CD4-positive, alpha-beta T cell treated with Interleukin-15 for 1 hour (primary cell): ENCODE measurements at places on chromosomes 1 and 21.

GRCh38 chr1:155300553-155301329 lies 497 bp downstream of the PKLR start:
- DNase-seq = no peak

GRCh38 chr1:167412920-167413319 lies 105.4 kb downstream of the CD247 start:
- DNase-seq = no peak

- DNase-seq = no peak
Measured at GRCh38 chr1:220670365-220670764, 19.8 kb upstream of the C1orf115 start.

GRCh38 chr1:65068202-65069010 lies 79.6 kb upstream of the AK4 start:
- no peak for DNase-seq

DNA sequence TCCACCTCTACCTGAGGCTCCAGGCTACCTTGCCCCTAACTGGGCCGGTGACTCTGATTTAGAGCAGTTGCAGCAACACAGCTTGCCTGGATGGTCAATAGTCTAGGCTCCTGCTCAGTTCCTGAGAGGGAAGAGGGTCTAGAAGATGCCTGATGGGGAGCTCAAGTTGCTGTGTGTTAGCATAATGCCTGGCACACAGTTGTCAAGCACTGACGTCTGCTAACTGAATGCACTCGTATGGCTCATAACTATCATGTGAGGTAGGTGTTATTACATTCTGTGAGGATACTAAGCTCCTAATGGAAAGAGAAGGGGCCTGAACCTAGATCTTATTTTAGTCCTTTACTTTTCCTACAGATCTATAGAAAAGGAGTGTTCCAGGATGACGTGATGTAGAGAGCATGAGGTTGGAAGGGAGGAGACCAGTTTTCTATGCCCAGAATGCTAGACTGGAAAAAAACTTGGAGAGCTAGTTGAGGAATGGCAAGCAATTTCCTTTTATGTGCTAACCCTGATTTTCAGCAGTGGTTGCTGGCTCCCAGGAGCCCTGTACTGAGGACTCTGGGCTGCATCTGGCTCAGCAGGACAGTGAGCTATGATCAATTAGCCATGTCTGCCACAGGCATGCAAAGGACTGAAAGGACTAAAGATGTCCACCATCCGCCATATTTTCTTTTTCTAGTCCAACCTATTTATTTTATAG lies 30.0 kb downstream of the FAM78B start:
- DNase-seq = no peak
